Mammary epithelial cell (primary cell): ENCODE measurements at places on chromosomes 5 and 9.

GRCh38 chr5:29795096-29795652 is 1398.3 kb upstream of the CDH6 start:
- no peak for DNase-seq

GRCh38 chr9:117145811-117146490 is 268.9 kb downstream of the ASTN2 start:
- no peak for DNase-seq

DNA sequence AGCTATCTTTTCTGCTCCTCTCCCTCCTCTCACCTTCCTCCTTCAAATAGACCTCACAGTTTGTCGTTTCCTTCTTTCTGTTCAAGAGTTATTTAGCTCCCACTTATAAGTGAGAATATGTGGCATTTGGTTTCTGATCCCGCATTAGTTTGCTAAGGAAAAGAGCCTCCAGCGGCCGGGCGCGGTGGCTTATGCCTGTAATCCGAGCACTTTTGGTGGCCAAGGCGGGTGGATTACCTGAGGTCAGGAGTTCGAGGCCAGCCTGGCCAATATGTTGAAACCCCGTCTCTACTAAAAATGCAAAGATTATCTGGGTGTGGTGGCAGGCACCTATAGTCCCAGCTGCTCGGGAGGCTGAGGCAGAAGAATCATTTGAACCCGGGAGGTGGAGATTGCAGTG is 2101.6 kb downstream of the MAT2B start:
- DNase-seq: no peak

- no peak for DNase-seq
These were observed 2.2 kb downstream of the PPP2CA start for GRCh38 chr5:134223406-134224248.

DNA sequence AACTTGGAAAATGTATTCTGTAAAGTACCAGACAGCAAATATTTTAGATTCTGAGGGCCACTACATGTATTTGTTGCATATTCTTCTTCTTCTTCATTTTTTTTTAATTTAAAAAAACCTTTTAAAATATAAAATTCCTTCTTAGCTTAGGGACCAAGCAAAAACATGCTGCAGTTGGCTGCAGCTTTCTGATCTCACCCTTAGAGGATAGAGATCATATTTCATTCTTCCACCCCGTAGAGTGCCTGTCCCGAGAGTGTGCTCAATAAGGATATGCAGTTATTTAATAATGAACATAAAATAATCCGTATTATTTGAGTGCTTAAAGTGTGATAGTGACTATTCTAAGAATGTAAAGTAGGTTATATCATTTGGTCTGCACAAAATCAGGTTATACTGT is 204.2 kb upstream of the CD180 start:
- no peak for DNase-seq
